ENCODE measurements at places on chromosomes 2 and 18.

DNA sequence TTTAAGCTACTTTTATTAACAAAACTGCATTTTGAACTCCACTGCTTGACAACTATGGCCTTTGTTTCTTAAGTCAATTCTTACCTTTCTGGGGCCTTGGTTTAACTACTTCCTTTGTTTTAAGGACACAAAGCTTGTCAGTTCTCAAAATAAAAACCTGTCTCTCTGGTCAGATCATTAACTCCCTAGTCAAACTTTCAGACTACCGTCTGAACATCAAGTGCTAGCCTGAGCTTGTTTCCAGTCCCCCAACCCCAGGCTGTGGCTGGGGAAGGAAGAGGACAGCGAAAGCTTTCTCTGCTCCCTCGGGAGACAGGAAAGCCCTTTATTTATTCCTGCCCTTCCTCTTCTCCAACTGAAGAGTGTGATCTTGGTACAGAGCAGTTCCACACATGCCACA is 1.7 kb downstream of the SH3YL1 start:
- no peak for DNase-seq

- no peak for DNase-seq
Measured at GRCh38 chr2:40666398-40666797, 214.5 kb upstream of the SLC8A1 start.

DNA sequence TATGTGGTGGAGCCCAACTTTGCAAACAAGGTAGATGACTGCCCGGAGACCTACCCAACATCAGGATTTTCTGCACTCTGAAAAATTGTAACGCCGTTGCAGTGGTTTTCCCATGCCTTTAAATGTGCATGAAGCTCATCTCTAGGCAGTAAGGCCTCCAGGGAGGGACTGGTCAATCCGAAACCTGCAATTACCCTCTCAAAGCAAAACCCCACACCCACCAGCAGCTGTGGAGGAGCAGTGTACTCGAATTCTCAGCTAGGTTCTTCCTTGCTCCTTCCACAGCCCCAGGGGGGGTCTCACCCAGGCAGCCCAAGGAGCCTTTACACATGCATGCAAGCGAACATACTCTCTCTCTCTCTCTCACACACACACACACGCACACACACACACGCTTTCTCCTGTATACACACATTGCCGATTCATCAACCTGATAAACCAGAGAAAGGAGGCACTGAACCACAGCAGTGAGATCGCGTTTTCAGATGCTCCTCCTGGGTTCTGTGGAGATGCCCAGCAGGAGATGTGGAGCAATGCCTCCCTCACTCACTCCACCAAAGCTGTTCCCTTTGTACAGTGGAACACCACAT is 109.2 kb downstream of the VIT start:
- DNase-seq = no peak

GRCh38 chr2:150225030-150225429 is 262.4 kb downstream of the RND3 start:
- no peak for DNase-seq

DNA sequence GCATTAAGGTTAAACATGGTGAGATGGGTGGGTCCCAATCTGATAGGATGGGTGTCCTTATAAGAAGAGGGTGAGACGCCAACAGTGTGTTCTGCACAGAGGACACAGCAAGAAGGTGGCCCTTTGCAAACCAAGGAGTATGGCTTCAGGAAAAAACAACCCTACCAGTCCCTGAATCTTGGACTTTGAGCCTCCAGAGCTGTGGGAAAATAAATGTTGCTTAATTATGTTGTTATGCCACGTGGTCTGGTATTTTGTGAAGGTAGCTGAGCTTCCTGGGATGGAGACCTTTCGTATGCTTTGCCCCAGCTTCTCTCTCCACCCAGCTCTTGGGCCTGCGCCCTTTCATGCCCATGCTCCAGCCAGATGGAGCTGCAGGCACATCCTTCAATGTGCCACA is 114.2 kb upstream of the EPC2 start:
- DNase-seq = no peak

DNA sequence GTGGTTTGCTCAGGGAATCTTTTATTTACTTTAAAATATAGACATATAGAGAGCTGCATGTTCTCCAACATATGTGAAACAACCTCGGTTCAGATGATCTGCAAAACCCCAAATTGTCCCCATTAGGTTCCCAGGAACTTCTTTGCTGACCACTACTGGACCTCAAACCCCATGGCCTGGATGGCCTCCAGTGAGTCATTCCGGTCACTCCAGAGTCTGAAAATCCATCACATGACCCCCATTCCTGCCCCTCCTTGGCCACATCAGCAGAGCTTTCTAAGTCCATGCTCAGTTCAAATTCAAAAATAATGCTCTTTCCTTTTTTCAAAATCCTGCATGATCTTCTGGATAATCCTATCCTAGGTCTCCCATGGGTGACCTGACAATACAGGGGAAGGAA is 271.0 kb downstream of the TNS1 start:
- no peak for DNase-seq

- DNase-seq = no peak
Measured at GRCh38 chr18:10660179-10660884, 134.5 kb downstream of the NAPG start.

DNA sequence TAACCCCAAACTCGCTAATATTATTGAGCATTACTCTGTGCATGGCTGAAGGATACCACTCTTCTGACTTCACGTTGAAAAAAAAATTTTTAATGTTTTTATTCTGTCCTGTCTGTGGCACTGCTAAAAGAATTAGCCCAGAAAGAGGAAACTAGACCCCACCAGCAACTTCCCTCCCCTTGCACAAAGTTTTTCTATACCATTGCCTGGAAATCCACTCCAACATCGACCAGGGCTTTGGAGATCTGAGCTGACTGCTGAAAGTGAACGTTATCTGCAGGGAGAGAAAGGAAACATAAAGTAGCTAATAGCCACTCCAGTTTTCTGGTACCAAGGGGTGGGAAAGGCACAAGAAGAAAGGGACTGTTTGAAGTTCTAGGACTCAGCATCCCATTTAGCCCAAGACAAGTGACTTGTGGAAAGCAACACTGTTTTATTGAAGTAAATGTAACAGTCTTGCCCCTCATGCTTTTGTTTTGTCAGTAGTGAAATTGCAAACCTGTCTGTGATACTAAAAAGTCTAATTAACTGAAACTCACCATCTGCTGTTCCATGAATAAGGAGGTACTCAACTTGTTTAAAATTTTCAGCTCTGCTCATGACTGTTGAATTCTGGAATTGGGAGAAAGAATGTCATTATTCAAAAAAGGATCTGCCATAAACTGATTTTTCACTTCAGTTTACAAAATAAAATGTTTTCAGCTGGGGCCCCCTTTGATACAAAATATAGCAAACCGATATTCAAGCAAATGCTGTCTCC is 79.1 kb downstream of the DPP4 start:
- DNase-seq = no peak

DNA sequence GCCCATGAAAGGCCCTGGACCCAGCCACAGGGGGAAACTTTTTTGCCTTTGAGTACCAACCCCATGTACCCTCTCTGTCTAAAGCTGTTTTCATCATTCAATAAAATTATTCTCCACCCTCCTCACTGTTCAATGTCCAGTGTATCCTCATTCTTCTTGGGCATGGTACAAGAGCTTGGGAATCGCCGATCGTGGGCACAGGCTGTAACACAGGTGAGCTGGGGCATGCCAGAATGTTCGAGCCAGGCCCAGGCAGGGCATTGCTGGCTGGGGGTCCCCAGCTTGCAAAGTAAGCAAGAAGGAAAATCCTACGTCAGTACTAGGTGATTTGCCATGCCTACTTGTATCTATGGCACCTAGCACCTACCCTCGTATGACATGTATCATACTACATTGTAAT is 162.1 kb upstream of the NOL4 start:
- no peak for DNase-seq

DNA sequence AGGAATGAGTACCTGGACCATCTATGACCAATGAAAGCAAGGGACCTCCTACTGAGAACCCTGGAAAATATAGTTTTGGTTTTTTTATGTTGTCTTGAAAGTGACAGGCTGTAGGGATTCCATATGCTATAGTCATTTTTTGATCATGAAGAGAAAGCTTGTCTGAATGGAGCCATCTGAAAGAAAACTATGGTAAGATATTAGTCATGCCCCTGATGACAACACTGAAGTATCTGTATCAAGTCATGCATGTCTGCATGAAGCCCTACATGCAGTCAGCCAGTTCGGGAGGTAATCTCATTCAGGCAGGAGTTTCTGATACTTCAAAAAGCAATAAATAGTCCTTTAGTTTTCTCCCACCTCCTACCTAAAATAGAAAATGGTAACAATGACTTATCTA is 1042.0 kb downstream of the DPP10 start:
- no peak for DNase-seq

DNA sequence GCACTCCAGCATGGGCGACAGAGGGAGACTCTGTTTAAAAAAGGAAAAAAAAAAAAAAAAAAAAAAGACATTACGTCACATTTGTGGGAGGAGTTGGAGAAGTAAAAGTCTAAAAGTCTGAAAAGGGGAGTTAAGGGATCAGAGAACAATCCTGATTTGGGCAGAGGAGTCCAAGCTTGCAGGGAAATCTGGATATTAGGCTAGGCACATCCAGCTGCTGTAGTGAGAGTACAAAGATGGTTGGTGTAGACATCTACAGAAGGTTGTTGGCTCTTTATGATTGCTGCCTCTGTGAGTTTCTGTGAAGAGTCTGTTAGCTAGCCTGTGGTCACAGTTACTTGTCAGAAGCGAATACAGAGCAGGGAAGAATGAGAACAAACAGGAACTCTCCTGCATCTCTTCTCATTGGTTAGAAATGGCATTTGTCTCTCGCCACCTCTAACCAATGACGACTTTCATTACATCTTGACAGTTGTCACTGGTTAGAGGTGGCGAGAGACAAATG is 3.3 kb upstream of the OSBPL6 start:
- DNase-seq = peak; percentile 27

DNA sequence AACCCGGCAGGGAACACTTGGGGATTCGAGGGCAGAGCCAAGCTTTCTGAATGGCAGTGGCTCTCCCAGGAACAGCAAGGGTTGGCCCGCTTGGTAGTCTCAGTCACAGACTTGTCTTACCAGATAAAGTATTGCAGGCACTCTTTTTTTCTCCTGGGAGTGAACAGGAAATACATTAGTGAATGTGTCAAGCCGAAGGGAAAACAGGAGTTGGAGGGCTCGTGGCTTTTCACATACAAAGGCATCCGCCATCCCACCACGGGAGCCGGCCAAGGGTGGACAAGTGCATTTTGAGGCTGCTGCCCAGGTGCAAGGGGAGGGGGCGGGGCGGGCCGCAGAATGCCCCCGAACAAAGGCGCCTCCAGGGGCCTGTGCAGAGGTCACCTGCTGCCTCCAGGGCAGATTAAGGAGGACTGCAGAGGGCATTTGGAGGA is 163.3 kb upstream of the SIX3 start:
- DNase-seq = no peak

GRCh38 chr2:166643980-166644379 is 149.9 kb upstream of the SCN7A start:
- DNase-seq = no peak

- no peak for DNase-seq
Measured at GRCh38 chr2:218229851-218230250, 12.9 kb downstream of the ARPC2 start.

- no peak for DNase-seq
Measured at GRCh38 chr2:74851191-74851566, 17.3 kb downstream of the HK2 start.

DNA sequence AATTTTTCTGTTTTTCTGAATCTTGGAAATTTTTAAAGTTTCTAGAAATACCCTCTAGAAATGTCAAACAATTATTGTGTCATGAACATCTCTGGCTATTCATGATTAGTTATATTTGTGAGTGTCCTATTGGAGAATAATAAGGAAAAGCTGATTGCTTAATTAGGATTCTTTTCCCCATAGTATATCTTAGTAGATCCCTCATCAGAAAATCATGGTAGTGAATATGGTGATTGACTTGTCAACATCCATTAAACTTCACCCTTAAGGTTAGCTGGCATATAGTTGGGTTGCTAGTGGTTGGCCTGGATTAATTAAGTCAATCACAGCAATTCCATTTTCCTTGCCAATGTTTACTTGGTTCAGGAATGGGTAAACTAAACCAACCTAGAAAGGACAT is 18.7 kb upstream of the NABP1 start:
- DNase-seq = no peak
